Nasal cavity respiratory epithelium epithelial cell of viscerocranial mucosa (primary cell): ENCODE measurements at places on chromosomes 16 and 17. TPM values are rescaled to one million over a fixed set of nuclear protein-coding genes. Genes with fewer than 3 reads are reported as not detected.

The MYH2 gene
- not detected in 2 replicates for total RNA-seq

The CDH1 gene
- 438 and 526 TPM in 2 replicates for total RNA-seq

The SCRN2 gene
- total RNA-seq = 21.7 and 22.2 TPM in 2 replicates

The GPR179 gene
- under 0.01 and 0.14 TPM in 2 replicates for total RNA-seq

The COTL1 gene
- 49.1 and 58.4 TPM in 2 replicates for total RNA-seq

The CA5A gene
- total RNA-seq = not detected in 2 replicates
